ENCODE measurements at places on chromosomes 16 and 17.

GRCh38 chr16:61146429-61146828, 889.8 kb downstream of the CDH8 start:
- no peak for DNase-seq

DNA sequence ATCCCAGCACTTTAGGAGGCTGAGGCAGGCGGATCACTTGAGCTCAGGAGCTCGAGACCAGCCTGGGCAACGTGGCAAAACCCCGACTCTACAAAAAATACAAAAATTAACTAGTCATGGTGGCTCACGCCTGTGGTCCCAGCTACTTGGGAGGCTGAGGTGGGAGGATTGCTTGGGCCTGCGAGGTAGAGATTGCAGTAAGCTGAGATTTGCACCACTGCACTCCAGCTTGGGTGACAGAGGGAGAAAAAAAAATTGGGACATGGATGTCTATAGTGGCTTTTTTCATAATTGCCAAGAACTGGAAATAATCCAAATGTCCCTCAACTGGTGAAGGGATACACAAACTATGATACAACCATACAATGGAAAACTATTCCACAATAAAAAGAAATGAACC, 28.6 kb downstream of the OSBPL7 start:
- DNase-seq: no peak

- no peak for DNase-seq
Measured at GRCh38 chr17:63641692-63642448, 19.7 kb downstream of the MAP3K3 start.

- DNase-seq: no peak
Measured at GRCh38 chr17:51585514-51586104, 325.3 kb downstream of the UTP18 start.

- DNase-seq: no peak
Measured at GRCh38 chr17:72110231-72110941, 10.4 kb upstream of the SOX9 start.

DNA sequence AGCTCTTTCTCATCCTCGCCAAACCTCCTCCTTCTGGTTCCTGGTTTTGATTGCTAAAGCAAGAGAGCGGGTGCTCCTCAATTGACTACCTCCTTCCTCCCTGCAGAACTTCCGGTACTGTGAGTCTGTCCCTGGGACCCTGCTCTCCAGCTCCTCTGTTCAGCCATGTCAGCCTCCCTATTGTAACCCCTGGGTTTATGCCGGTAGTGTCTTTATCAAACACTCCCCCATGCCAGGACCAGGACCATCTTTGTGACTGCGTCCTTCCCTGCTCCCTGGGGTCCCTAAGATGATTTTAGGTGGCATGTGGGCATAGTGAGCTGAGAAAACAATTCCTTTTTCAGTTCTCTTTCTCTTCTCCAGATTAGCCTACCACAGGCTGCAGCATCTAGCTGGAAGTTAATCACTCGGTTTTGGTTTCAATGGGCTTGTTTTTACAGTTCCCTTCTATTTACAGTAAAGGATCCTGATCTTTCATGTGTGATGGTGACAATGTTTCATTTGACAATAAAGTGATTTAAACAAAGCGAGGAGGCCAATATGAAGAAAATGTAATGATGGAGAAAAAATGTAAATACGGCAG, 27.7 kb upstream of the IL21R start:
- no peak for DNase-seq

DNA sequence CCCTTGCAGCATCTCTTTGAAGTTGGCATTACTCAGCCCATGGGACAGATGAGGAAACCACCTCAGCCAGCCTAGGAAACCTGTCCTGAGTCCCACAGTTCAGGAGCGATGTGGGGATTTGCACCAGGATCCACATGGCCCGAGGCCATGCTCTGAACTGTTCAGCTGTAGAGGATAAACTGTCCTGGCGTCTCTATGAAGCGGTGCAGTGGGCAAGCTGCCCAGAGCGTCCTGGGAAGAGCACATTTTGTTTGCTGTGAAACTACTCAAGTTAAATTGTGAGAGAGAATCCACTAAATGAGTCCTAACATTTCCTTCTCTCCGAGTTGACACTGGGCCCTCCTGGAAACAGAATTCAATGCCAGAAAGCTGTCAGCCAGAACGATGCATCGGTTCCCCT, 276.6 kb upstream of the TNRC6C start:
- no peak for DNase-seq

- DNase-seq: no peak
Measured at GRCh38 chr17:17537311-17538099, 41.3 kb upstream of the RASD1 start.

GRCh38 chr16:87025676-87026075, 291.5 kb downstream of the C16orf95 start:
- no peak for DNase-seq

- peak; percentile 43 for DNase-seq
Measured at GRCh38 chr17:74860229-74860871, 665 bp upstream of the GRIN2C start.

DNA sequence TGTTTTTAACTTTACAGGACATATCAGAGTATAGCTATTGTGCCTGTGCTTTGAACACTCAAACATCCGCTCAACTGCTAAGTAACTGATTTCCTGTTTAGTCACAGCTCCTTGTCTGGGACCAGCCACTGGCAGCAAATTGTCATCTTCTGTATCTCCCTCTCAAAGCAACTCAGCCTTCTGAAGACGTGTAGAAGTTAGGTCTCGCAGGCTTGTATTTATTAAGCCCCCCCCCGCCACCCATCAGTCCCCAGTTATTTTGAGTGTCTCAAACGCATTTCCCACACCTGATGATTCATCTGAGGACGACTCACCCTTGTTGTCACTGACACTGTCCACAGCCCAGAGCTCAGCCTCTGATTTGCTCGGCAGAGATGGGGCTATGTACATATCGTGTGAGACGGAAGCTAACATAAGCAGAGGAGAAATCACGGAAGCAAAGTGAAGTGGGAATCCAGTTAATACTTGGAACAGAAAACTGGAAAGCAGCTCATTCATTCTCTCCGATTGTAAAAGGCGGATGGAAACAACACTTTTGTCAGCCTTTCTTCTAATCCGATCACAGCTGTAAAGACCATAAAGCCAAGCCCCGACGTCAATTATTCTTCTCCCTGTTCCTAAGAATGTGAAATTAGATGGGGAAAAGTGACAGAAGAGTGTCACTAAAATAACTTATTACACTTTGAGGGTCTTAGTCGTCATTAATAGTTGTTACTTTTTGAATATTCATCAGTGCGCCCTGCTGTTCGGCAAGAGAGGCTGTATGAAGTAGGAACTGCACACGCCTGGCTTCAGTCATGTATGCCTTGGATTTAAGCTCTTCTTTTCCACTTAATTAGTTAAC, 64.2 kb downstream of the PITPNC1 start:
- DNase-seq: peak; percentile 69

- DNase-seq: no peak
Measured at GRCh38 chr16:14958970-14959369, 15.9 kb upstream of the PDXDC1 start.

GRCh38 chr17:39894681-39895376, 23.6 kb downstream of the GSDMB start:
- DNase-seq: no peak

DNA sequence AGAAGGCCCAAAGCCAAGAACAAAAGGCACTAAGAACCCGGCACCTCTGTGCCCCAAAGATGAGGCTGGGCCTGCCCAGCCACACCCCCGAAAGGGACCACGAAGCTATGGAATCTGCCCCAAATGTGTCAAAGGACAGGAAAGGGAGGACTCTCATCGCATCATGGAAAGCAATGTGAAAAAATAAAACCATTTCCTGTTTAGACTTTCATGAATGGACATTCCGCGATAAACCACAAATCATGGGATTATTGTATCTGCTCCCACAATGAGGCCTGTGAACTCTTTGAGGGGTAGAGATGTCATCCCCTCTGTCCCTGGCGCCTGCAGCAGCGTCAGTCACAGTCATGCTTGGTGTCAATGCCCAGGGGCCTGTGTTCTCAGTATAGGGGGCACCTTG, 135.0 kb downstream of the COPRS start:
- no peak for DNase-seq

DNA sequence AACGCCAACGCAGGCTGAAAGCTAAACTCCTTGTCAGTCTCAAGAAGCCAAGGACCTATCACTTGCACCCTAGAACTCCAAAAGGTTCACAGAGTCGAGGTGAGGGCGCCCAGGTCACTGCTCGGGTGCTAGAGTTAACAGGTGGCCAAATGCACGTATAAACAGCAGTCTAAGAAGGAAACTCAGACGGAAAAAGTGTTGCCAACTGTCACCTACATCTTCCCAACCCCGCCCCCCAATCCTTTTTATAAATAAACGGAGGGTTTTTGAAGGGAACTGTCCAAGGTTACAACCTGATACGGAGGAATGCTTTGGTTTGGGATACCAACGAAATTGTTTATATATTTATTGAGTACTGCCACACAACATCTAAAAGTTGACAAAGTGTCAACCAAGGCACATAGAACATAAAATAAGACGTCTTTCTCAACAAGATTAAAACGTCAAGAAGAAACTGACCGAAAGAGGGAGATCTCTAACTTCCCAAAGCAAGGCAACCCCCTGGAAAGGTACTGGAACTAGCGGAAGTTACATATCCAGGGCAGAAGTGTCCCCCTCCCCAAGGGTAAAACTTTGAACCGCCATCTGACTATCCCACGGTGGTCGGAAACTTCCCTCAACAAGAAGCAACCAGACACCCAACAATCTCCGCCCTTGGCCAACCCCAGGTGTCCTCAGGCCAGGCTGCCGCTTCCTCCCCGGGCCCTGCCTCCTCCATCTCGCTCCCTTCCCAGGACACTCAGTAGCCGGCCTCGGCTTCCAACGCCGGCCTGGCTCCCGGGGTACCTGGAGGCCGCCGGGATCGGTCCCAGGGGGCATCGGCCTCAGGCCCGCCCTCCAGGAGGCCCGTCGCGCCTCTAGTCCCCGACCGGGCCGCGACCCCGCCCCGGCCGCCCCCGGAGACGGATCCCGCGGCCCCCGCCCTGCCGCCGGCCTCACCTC, 982 bp downstream of the SPAG9 start:
- DNase-seq: peak; percentile 27

- DNase-seq: no peak
Measured at GRCh38 chr16:58579587-58579986, 50.0 kb downstream of the CNOT1 start.

GRCh38 chr17:31381165-31381668, 10.3 kb upstream of the RAB11FIP4 start:
- no peak for DNase-seq

- DNase-seq: no peak
Measured at GRCh38 chr17:59141860-59142259, 13.1 kb downstream of the SKA2 start.

DNA sequence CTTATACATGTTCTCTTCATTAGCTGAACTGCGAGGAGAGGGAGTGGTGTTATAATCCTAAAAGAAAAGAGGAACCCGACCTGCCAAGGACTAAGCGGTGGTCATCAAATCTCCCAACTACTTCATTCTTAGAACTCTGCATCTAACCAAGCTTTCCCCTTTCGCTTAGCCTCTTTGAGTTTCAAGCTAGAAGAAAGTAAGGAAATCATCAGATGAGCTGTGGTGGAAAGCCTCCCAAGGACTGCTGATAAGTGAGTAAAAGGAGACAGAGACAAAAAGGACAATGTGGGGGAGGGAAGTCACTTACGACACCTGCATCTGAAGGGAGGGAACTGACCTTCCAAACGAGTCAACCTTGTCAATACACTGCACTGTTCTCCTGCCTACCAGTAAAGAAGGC, 121.3 kb downstream of the TRIM37 start:
- DNase-seq: no peak

- DNase-seq: no peak
Measured at GRCh38 chr17:29148257-29148789, 31.9 kb downstream of the MYO18A start.

- no peak for DNase-seq
Measured at GRCh38 chr17:75703191-75703590, 18.1 kb upstream of the ITGB4 start.

GRCh38 chr17:67689534-67690177, 28.1 kb upstream of the NOL11 start:
- DNase-seq: peak; percentile 25

DNA sequence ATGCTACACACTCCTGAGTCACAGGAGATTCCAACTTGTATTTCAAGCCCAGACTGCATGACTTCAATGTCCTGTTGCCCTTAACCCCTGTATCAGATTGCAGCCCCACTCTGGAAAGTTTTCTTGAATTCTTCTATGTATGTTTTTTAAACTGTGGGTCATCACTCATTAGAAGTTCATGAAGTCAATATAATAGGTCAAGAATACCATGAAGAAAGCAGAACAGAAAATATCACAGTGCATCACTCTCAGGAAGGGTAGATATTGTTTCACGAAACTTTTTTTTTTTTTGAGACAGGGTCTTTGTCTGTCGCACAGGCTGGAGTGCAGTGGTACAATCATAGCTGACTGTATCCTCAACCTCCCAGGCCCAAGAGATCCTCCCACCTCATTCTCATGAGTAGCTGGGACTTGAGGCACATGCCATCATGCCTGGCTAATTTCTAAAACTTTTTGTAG, 20.5 kb downstream of the PRKCB start:
- DNase-seq: no peak

- DNase-seq: no peak
Measured at GRCh38 chr17:81815646-81815986, 11.7 kb downstream of the GCGR start.

DNA sequence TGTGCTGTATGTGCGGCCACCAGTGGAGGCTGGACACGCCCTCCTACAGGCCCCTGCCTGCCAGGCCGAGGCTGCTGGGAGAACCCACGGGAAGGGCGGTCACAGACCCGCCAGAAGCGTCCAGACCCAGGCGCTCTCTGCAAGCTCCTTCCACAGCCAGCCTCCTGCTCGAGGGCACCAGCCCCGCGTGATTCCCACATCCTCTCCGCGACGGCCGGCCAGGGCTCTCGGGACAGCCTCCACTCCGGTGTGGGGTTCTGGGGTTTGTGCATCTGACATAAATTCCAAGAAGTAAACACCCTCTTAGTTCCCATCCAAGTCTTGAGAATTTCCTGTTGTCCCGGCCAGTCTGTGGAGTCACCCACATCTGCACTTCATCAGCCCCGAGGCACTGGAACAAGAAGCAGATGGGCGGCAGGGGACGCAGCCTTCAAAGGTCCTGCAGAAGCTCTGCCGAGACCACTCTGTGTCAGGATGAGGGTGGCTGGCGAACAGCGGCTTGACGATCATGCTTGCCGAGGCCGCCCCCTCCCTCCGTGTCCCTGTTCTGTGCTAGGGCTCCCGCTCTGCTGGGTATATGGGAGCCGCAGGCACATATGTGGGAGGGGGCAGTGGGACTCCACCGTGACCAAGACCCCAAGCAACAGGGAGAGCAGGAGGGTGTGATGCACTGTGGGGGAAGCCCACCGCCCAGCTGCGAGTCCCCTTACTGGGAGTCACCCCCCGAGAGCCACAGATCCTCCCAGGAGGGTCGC, 2.4 kb upstream of the TMEM204 start:
- no peak for DNase-seq

DNA sequence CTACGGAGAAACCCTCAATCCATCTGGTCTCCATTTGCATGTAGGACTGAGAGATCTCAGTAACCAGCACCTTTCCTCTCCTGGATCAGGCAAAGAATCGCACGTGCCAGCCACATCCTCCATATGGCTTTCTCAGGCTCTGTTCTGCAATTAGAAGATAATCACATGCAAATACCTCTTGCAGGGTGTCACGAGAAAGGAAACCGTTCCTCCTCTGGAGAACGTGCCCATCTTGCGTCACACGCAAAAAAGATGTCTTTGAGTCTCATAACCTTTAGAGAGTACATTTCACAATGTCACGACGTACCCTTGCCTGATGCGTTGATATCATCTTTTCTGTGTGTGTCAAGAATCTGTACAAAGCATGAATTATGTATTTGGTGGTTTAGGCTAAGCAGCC, 36.2 kb upstream of the DNAH17 start:
- DNase-seq: no peak

- no peak for DNase-seq
Measured at GRCh38 chr17:32117399-32117798, 24.9 kb upstream of the RHOT1 start.

GRCh38 chr17:47776330-47777197, 43.5 kb downstream of the TBX21 start:
- DNase-seq: peak; percentile 3
